Type B pancreatic cell (in vitro differentiated cells): ENCODE measurements at places on chromosomes 12 and 14. TPM values are rescaled to one million over a fixed set of nuclear protein-coding genes. Genes with fewer than 3 reads are reported as not detected.

Gene KRT5
- total RNA-seq, result 13.0 and 25.0 TPM in 2 replicates

- H3K4me1 ChIP-seq, result no peaks in the 10 kb centered on the region
- peak; percentile 32 for DNase-seq
- H3K27me3 ChIP-seq, result peaks cover 6% of the 10 kb centered on the region
- H3K4me3 ChIP-seq, result no peak overlapping the region
Observed at GRCh38 chr14:101020834-101021370, 117.4 kb upstream of the RTL1 start.

DNA sequence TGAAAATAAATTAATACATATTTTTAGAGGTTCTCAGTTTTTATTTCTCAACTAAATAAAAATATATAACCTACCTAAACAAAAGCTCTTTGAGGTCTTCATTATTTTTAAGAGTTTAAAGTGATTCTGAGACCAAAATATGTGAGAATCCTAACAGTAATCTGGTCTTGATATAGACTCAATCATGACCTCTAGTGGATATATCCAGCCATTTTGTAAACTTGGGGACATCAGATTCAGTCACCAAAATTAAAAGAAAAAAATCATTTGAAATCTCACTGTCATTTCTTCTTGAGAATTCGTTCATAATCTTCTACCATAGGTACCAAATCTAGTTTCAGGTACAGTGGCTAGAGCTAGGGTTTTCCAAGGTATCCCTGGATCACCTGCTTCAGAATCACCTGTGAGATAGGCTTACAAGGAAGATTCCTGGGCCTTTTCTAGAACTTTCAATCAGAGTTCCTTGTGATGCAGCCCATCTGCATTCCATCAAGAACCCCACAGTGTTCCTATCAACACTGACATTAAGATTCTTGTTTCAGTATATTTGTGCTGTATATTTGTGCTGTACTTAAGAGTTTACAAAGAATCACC, 214.9 kb downstream of the ADAMTS20 start:
- H3K4me3 ChIP-seq, result no peak overlapping the region
- H3K27me3 ChIP-seq, result no peaks in the 10 kb centered on the region
- no peak overlapping the region for H3K27ac ChIP-seq
- peaks cover 19% of the 10 kb centered on the region for H3K4me1 ChIP-seq

DNA sequence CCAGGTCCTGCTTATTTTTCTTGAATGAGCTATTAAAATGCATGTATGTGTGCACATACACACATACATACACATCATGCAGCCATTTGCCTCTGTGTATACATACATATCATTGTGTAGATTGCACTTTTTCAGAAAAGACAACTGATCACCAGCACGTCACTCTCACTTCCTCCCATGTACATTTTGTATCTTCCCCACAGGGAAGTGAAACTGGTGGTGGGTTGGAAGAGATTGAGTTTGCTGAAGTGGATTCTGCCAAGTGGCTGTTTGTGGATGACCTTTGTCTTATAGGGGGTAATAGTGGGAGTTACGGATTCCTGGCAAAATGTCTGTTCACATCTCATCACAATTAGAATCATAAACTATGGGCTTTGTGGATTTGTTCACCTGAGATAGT, 448.6 kb downstream of the RAD51B start:
- H3K4me1 ChIP-seq, result peaks cover 49% of the 10 kb centered on the region
- H3K36me3 ChIP-seq, result no peaks in the 10 kb centered on the region
- H3K4me3 ChIP-seq, result no peak overlapping the region
- no peak for DNase-seq

Gene FOXN4
- total RNA-seq, result 2.0 and 2.6 TPM in 2 replicates

GRCh38 chr12:67524861-67525616, 123.5 kb upstream of the DYRK2 start:
- H3K27ac ChIP-seq, result no peak overlapping the region
- no peak for DNase-seq
- no peaks in the 10 kb centered on the region for H3K27me3 ChIP-seq
- no peaks in the 10 kb centered on the region for H3K36me3 ChIP-seq
- peaks cover 26% of the 10 kb centered on the region for H3K4me1 ChIP-seq
